ENCODE measurements at places on chromosomes 6 and 20. TPM values are rescaled to one million over a fixed set of nuclear protein-coding genes. Genes with fewer than 3 reads are reported as not detected.
A peak's percentile ranks its signal among the peaks of the same experiment; 100 is the strongest.

GPX5 gene
- total RNA-seq = not detected

BFSP1 gene
- total RNA-seq = 0.32 TPM

B3GAT2 gene
- total RNA-seq = not detected

DNA sequence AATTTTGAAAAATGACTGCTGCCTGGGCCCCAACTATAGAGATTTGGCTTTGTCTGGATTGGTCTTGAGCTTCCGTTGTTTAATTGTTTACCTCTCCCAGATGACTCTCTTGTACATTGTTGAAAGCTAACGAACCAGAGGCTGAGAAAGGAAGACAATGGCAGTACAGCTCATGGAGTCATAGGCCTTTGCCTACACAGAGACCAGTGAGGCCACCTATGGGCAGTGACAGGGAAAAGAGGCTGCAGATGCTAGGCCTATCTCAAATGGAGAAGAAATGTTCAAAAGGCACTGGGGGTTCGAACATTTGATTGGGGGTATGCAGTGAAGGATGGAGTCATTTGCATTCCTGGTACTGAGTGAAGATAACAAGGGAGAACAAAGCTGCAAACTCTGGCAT is 29.1 kb downstream of the OPN5 start:
- no peaks in the 10 kb centered on the region for H3K4me1 ChIP-seq
- no peak overlapping the region for H3K27ac ChIP-seq
- DNase-seq = no peak
- no peak overlapping the region for H3K4me3 ChIP-seq

GRCh38 chr20:32647606-32648005 is 26.1 kb downstream of the C20orf203 start:
- no peaks in the 10 kb centered on the region for H3K4me1 ChIP-seq
- no peak overlapping the region for H3K4me3 ChIP-seq
- DNase-seq = no peak
- H3K27ac ChIP-seq = no peak overlapping the region
- no peaks in the 10 kb centered on the region for H3K27me3 ChIP-seq

DNA sequence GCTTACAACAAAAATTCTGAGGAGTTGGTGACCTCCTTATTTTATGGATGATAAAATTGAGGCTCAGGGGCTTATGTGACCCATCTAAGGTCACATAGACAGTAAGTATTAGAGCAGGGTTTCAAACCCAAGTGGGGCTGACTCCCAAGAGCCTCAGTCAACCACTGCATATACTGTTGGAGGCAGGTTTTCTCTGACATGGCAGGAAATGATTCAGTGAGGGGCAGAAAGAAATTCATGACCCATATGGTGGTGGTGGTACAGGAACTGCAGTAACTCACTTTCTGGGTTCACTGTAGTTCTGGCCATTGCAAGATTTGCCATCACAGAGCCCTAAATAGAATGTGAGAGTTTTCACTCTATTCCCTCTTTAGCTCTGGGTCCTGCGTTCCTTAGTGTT is 132.0 kb upstream of the ENPP5 start:
- no peaks in the 10 kb centered on the region for H3K4me1 ChIP-seq
- H3K36me3 ChIP-seq = no peaks in the 10 kb centered on the region
- H3K27ac ChIP-seq = no peak overlapping the region

DNA sequence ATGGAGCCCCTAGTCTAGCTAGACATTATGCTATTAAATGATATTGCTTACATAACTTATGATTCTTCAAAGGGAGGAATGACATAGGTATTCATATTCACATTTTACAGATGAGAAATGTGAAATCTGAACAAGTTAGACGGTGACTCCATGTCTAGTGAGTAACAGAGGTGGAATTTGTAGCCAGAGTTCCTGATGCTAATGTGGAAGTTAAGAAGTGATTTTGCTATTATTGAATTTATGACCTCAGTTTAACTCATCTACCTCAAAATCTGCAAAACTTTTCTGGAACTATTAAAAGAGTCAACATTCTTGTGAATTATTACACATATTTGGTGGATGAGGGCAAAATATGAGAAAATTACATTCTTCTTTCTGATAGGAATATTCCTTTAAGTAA is 347.6 kb upstream of the MMS22L start:
- H3K36me3 ChIP-seq = no peaks in the 10 kb centered on the region
- no peaks in the 10 kb centered on the region for H3K27me3 ChIP-seq
- no peak overlapping the region for H3K4me3 ChIP-seq

GRCh38 chr6:2810092-2810671 is 31.5 kb downstream of the SERPINB1 start:
- no peaks in the 10 kb centered on the region for H3K27me3 ChIP-seq
- DNase-seq = peak; percentile 24
- H3K4me3 ChIP-seq = no peak overlapping the region
- no peak overlapping the region for H3K27ac ChIP-seq
- H3K4me1 ChIP-seq = no peaks in the 10 kb centered on the region

DNA sequence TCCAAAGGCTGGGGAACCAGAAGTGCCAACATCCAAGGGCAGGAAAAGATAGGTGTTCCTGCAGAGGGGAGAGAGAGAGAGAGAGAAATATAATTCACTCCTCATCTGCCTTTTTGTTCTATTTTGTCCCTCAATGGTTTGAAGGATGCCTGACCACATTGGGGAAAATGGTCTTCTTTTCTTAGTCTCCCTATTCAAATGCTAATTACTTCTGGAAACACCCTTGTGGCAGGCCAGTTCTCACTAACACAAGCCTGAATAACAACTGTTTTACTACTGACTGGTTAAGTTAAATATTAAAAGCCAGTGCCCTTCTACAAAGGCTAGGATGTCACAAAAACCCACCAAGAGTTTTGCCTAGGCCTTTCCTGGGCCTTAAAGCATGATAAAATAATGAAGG is 425.4 kb upstream of the HTR1E start:
- no peaks in the 10 kb centered on the region for H3K4me1 ChIP-seq
- no peaks in the 10 kb centered on the region for H3K27me3 ChIP-seq
- no peak overlapping the region for H3K27ac ChIP-seq
- no peak for DNase-seq
- H3K36me3 ChIP-seq = no peaks in the 10 kb centered on the region

- no peaks in the 10 kb centered on the region for H3K27me3 ChIP-seq
- no peaks in the 10 kb centered on the region for H3K36me3 ChIP-seq
- no peak for DNase-seq
- peaks cover 58% of the 10 kb centered on the region for H3K4me1 ChIP-seq
- no peak overlapping the region for H3K27ac ChIP-seq
These were observed 111.4 kb downstream of the FYN start for GRCh38 chr6:111761783-111762312.

DNA sequence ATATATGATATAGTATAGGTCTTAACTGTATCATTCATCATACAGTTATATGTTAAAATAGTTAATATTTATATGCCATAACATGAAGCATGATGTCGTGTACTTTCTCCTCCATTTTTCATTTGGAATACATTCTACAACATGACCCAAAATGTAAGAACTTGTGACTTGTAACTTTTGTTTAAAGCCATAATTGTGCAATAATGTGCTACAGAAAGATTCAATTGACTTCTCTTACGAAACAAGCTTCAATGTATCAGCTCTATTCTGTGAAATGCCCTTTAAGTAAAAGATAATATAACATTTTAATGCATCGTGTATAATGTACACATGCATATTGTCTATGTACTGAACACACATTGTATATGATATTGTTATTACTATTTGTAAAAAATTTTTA is 76.7 kb upstream of the FABP7 start:
- no peaks in the 10 kb centered on the region for H3K4me1 ChIP-seq
- no peak for DNase-seq
- no peaks in the 10 kb centered on the region for H3K27me3 ChIP-seq
- H3K4me3 ChIP-seq = no peak overlapping the region
- no peak overlapping the region for H3K27ac ChIP-seq

DNA sequence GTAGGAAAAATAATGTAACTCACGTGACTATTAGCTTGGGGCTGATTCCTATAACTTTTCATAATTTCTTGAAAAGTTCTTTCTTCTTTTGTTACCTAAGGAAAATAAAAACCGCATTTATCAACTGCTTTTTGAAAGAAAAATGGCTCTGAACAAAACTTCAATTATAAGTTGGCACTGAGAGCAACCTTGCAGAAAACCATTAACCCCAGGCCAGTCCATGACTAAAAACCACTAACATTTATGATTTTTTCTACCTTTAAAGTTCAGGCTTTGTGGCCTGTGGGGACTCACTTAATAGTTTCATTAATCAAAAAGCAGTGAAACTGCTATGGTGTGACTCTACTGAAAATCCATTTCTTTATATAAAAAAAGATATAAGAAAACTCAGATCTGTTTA is 69.1 kb upstream of the SAMHD1 start:
- no peaks in the 10 kb centered on the region for H3K4me1 ChIP-seq
- no peaks in the 10 kb centered on the region for H3K27me3 ChIP-seq
- no peaks in the 10 kb centered on the region for H3K36me3 ChIP-seq
- no peak overlapping the region for H3K4me3 ChIP-seq

DNA sequence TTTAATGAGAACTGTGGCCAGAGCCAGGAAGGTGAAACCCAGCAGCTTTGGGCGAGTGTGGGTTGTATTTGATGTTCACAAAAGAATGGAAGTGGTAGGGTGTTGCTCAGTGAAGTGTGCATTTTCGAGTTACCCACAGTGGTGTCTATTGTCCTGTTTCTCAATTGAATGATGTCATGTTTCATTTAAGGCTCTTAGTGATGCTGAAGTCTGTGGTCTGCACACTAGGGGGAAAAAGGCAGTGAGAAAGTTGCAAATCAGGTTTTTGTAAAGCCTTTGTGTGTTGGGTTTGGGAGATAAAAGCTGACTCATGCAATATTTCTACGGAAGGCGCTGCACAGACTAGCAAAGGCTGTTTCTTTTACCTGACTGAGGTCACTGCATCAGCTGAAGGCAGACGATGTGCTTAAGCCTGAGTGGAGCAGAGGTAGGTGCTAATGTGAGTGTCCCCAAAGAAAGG is 121.1 kb downstream of the PLEKHG1 start:
- peak; percentile 6 for DNase-seq
- H3K27ac ChIP-seq = no peak overlapping the region
- H3K27me3 ChIP-seq = peaks cover 34% of the 10 kb centered on the region

All from GM23248 (cell line).